ENCODE measurements at places on chromosomes 1 and 21.

DNA sequence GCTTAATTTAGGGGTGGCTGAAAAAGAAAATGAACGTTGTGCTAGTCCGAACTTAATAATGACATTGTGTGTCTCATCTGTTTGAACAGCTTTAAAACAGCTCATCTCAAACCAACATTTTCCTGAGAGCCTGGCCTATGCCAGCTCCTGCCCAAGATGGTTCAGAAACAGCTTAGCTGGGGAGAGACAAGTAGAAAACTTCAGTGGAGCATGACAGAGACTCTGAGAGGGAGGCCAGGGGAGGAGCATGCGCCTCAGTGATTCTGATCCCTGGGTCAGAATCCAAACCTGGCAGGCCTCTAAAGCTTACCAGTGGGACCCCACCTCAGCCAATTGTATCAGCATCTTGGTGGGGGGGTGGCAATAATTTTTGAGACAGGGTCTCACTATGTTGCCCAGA, 99.3 kb downstream of the TAS1R2 start:
- no peak for DNase-seq

DNA sequence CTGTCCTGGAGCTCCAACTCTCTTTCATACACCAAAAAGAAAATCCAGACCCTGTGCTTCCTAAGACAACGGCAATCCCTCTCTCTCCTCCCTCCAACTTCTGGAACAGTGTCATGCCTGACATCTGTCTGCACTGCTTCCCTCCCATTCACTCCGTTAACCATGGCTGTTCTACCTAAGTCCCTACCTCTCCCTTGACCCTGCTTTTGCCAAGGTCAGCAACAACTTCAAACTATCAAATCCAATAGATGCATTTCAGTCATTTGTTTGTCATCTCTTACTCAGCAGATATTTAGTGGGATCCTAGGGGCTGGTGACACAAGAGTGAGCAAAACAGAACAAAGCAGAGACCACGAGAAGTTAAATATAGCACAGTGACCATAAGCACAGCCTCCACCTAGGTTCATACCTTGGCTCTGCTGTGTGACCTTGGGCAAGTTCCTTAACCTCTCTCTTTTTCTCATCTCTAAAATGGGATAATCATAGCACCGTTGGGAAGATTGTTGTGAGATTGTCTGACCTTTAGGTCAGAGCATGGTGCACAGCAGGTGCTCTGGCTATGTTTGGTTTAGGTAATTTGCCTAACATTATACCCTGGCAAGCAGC, 88.9 kb downstream of the TMEM53 start:
- no peak for DNase-seq

- no peak for DNase-seq
These were observed 203.2 kb downstream of the SDCCAG8 start for GRCh38 chr1:243459059-243459458.

DNA sequence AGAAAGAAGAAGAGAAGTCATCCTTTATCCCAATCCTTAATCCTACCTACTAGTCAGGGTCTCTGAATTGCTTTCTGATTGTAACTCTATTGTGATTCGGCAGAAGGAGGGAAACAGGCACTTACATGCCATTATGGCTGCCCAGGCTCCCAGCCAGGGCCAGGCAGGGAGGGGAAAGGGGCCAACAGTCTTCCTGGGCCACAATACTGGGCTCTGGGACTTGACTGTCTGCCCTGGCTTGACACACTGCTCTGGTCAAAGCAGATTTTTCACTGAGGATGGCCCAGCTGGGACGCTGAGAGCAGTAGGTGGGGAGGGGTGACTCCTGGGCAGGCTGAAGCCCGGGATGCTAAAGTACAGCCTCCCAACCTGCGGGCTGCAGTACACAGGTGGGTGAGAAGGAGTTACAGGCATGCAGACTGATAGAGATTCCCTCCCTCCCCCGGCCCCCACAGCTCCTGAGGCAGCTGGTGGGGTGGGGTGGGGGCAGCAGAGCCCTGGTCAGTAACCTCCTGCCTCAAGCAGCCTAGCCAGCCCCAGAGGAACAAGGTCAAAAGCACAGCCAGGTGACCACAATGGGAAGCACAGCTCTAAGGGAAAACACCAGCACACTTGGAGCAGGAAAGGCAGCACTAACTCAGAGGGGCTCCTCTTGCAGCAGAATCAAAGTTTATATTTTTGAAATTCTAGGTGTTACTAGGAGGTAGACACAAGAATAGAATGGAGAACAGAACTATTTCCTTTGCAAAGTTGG, 25.3 kb downstream of the KCND3 start:
- DNase-seq = no peak

DNA sequence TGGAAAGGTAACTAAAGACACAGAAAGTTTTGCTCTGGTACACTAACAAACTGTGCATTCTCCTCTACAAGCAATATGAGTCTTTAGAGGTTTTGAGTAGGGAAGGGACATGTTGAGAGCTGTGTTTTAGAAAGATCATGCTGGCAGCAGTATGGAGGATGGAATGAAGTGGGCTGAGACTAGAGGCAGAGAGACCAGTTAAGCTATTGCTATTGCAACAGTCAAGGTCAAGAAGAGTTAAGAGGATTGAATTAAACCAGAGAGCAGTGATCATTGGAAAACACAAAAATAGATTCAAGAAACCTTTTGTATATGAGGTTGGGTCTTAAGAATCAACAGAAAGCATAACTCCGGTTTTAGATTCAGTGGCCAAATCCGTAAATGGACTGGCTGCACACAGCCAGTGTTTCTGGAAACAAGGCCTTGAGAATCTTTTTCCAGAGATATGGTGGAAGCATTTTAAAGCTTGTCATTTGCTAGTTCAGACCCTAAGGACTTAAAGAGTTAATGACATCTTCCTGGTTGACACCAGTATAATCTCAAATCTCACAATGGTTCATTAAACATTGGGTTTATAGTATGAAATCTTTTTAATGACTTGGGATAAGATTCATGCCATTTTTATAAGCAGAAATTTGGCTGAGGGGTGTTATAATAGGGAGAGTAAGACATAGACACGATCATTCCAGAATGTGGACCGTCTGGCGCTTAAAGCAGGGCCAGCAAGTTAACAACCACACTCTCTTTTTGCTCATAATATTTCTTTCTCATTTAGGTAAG, 177.9 kb downstream of the NR5A2 start:
- no peak for DNase-seq

- no peak for DNase-seq
These were observed 212.6 kb downstream of the GREM2 start for GRCh38 chr1:240399381-240399780.

- peak; percentile 93 for DNase-seq
These were observed 39.1 kb upstream of the WASF2 start for GRCh38 chr1:27528818-27529703.

DNA sequence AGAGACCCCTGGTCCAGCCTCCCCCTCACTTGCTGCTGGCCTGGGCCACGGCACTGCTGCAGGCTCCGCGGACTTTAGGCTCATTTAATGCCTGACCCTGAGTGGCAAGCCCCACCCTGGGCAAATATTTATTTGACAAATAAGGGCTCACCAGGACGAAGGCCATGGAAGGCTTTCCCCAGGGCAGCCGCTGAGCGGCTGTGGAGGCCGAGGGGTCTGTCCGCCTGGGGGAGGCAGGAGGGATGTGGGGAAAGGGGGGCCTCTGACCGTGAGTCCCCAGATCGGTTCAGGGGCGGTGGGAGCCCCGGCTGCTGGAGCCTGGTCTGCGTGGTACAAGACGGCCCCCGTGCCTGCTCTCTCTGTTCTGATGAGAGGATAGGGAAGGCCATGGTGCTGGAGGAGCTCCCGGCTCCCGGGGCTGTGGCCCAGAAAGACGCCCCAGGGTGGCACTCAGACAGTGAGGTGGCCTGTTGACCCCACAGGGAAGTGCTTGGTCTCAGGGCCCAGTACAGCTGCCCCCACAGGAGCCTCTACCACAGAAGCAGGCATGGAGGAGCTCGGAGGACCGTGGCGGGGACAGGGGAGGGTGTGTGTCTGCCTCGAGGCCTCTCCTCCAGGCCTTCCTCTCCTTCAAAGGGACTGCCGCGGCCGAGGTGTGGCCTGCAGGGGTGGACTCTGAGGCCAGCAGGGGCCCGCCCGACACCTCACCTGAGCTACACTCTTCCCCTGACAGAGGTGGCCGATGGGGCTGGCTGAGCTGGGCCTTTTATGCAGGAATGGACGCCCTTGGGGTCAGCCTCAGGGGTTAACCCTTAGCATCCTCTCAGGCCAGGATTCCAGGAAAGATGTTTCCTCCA, 9.1 kb upstream of the C1orf159 start:
- DNase-seq = no peak

GRCh38 chr1:90717356-90717664, 208 bp upstream of the BARHL2 start:
- DNase-seq = no peak

- peak; percentile 59 for DNase-seq
These were observed 9.1 kb upstream of the GPR88 start for GRCh38 chr1:100528871-100529270.

- no peak for DNase-seq
These were observed 317.2 kb upstream of the DEPDC1 start for GRCh38 chr1:68814067-68814466.

DNA sequence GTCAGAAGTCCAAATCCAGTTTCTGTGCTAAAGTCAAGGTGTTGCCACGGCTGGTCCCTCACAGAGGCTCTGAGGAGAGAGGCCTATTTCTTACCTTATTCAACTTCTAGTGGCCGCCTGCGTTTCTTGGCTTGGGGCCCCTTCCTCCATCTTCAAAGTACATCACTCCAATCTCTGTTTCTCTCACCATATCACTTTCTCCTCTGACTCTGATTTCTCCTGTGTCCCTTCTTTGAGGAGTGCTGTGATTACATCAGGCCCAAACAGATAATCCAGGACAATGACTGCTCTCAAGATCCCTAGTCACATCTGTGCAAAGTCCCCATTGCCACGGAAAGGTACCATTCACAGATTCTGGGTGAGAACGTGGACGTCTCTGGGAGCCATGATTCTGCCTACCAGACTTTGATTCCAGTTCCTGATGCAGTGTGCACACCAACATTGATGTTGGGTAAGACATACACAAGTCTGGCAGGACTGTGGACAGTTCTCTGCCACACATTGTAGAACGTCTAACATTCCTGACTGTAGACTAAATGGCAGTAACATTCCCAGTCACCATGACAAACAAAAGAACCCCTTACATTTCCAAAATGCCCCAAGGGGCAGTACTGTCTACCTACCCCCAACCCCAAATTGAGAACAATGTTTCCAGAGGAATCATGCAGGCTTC, 43.0 kb upstream of the ITPKB start:
- DNase-seq = no peak

GRCh38 chr1:156510709-156511108, 10.1 kb upstream of the MEF2D start:
- DNase-seq = no peak

All from hindlimb muscle (tissue), 1 donor.